Hematopoietic multipotent progenitor cell treated with erythropoietin and hydrocortisone succinate and interleukin-3 and kit ligand, for 6 days (in vitro differentiated cells): ENCODE measurements at places on chromosomes 13 and 19.

- DNase-seq, result peak; percentile 88
Observed at GRCh38 chr19:11496391-11497163, 9.1 kb downstream of the ZNF653 start.

DNA sequence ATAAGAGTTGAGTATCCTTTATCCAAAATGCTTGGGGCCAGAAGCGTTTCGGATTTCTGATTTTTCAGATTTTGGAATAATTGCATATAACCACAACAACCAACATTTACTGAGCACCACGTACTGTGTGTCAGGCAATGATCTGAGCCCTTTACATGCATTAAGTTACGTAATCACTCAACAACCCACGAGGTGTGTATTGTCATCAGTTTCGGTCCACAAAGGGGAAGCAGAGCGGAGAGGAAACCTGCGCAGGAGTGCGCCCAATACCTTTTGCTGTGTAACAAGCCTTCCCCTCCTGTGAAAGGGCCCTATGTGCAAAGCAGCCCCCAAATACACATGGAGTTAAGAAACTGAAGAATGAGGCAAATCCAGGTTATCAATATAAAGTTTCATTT, 20.7 kb upstream of the NLRP12 start:
- DNase-seq, result no peak

DNA sequence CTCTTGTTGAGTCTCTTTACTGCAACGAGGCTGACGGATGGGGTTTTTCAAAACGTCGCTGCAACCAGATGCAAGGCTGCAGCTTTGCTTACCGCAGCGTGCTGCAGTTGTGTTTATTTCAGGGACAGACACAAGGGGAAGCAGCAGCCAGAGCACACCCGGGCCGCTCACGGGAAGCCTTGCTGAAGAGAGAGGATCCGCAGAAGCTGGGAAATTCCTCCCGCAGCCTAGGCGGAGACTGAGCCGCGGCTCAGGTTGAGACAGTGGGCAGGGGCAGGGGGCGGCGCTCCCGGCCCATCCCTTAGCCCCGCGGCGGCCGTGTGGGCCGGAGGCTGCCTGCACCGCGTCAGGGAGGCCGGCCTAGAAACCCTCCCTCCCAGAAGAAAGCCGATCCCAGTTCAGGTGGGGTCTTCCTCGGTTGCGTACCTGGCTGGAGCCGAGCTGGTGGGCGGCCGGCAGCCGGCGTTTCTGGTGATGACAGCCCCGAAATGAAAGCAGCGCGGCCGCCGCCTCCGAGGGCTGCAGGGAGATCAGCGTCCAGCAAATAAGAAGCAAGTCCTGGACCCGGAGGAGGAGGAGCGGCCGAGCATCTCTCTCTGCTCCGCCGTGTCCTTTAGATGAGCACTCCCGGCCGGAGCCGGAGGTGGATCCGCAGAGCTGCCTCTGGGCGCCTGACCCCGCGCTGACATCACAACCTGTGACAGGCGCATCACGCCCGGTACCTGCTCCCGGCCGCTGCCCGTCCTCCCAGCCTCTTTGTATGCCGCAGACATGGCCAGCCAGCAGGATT, at the start of gene FRY:
FRY (plus strand) TSS at position 750 of the 790 bp plus-strand sequence; CDS start at position 772, 22 bp downstream.
- DNase-seq, result peak; percentile 69

DNA sequence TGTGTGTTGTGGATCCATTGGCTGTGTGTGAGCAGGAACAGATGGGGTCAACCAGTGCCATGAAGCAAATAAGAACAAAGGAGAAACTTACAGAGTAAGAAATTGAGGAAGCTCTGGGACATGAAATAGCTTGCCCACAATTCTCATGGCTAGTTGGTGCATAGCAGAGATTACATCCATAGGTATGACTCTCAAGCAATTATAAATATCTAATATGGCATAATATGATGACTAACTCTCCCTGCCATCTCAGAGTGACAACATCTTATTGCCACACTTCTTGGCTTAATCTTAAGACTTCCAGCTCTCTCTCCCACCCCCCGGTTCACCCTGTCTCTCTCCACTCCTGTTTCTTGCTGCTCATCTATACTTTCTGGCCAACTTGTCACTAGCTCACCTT, 53.3 kb downstream of the OXGR1 start:
- DNase-seq, result no peak

GRCh38 chr19:48461982-48462655, 6.7 kb downstream of the KCNJ14 start:
- DNase-seq, result no peak

GRCh38 chr13:44974056-44974793, 15.0 kb downstream of the NUFIP1 start:
- DNase-seq, result peak; percentile 77

GRCh38 chr13:63206461-63206860, 1790.8 kb upstream of the PCDH20 start:
- DNase-seq, result no peak

- DNase-seq, result no peak
Observed at GRCh38 chr13:46614582-46614981, 61.6 kb downstream of the LRCH1 start.

GRCh38 chr19:28864024-28864503, 348.9 kb downstream of the UQCRFS1 start:
- DNase-seq, result no peak

DNA sequence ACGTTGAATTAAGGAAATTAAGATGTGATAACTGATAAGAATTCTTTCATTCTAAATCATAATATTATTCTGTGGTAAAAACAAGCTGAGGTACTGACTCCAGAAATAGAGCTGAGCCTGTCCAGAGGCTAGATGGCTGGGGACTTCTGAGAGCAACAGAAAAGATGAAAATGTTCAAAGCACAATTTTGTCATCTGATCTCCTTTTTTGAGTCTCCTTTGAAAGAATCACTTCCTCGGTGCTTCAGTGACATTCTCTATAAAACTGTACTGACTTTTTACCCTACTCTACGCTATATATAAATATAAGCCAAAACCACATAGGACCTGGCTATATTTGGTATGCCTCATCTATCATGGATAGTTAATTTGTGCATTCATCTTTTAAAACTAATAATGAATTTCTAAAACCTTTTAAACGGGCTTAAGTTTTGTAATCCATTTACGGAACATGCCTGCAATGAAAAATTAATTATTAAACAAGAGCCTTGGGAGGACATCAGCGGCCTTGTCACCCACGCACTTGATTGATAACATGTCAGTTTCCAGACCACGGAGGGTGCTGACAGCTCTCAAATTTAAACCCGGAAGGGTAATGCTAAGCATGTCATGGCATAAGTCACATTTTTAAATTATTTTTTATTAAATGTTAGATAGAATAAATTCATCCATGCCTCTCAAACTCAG, 235.5 kb downstream of the PCDH9 start:
- no peak for DNase-seq

- DNase-seq, result no peak
Observed at GRCh38 chr13:35768551-35768950, 292.1 kb upstream of the MAB21L1 start.

DNA sequence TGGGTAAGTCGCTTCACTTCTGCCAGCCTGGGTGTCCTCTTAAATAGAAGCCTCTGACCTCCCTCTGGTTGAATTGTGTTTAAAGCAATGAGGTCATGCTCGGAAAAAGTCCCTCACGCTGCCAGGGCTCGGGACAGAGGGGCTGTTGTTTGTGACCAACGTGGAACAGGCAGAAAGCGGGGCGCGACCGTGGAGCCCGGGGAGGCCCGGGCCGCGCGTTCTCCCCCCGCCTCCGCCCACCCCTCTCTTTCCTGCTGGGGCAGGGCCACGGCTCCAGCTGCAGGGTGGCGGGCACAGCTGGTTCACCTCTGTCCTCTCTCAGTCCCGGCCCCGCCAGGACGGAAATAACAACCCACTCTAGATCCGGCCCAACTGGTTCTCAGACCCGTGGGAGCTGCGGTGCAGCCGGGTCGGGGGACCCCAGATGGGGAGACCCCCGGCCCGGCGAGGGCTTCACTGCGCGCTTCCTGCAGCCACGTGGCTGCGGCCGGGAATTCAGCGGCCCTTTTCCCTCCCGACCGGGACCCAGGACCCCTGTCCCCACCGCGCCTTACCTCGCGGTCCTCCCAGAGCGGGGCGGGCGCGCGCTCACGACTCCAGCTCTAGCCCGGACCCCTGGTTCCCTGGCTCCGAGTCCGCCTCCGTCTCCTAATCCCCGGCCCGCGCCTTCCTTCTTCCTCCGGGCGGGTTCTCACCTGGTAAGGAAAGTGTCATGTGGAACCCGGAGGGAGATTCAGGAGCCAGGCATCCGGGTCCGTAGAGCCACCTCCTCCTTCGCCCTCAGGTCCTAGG, 1.9 kb downstream of the CDC42EP5 start:
- DNase-seq, result no peak

DNA sequence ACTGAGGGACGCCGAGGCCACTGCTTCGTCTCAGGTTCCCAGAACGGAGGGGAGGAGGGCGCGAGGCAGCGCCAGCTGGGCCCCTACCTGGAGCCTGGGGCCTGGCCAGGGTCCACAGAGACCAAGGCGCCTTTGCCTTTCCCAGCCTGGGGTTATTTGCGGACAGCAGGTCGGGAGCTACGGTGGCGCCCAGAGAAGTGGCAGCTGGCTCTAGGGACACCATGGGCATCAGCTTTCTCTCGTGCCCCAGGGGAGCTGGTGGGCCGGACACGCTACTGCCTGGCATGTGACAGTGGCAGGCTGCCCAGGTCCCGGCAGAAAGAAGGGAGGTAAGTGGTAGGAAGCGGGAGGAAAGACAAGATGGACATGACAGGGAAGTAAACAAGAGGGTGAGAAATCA, 19.0 kb downstream of the AKT2 start:
- DNase-seq, result no peak

- no peak for DNase-seq
Observed at GRCh38 chr13:99565478-99566124, 64.3 kb downstream of the TM9SF2 start.

DNA sequence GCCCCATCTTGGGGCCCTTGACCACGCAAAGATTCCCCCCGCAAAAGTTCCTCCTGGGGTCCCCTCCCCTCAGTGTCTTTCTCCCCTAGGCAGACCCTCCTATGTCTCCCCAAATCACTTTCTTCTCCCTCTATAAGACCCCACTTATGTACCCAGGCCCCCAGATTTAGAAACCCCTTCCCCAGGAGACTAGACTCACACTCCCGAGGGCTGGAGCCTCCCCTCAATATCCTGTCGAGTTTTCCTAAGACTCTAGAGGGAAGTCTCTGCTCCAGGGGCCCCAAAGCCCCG, 1.4 kb downstream of the SLC1A5 start:
- no peak for DNase-seq

DNA sequence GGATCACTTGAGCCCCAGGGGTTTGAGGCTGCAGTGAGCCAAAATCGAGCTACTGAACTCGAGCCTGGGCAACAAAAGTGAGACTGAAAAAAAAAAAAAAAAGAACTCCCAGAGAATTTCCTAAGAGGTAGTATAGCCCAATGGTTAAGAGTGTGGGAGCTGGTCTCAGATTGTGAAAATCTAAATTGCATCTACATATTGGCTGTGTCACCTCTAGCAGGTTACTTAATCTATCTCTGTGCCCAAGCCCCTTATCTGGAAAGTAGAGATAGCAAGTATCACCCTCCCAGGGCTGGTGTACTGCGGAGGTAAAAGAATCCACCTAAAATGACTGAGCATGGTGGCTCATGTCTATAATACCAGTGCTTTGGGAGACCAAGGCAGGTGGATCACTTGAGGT, 3.7 kb upstream of the PLAUR start:
- no peak for DNase-seq

DNA sequence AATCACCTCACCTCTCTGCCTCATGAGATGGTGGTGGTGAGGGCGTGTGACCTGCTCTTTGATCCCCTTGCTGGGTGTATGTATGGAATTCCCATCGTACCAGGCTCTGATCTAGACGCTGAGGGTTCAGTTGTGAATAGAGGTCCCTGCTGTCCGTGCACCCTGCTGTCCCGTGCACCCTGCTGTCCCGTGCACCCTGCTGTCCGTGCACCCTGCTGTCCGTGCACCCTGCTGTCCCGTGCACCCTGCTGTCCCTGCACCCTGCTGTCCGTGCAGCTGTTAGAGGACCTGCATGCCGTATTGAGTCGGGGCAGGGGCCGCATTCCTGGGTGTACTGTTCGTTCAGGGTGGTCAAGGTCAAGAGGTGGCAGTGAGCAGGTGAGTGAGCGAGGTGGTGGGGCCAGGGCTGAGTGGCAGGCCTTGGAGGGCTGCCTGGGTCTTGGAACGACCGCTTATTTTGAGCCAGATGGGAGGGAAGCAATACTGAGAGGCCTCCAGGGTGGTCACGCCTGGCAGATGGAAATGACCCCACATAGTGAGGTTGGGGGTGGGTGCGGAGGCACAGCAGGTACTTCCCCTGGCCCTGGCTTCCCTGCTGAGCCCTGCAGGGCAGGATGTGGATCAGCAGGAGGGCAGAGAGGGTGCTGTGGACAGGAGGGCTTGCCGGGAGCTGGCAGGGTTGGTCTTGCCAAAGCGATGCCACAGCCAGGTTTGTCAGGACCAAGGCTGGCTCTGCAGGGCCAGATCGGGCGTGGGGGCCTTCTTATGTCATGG, 4.6 kb upstream of the EPN1 start:
- no peak for DNase-seq

DNA sequence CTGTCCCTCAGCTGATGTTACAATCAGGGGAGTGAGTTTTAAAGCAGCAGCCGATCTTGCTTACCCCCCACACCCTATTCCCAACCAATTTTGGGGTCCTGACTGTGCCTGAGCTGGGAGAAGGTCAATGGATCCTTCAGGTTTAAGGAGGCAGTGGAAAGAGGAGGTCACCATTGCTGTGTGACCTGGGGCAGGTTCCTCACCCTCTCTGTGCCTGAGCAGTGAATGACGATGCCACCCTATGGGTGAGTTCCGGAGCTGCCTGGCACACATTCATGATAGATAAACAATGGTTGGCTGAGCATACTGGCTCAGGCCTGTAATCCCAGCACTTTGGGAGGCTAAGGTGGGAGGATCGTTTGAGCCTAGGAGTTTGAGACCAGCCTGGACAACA, 20.3 kb upstream of the JUND start:
- no peak for DNase-seq

GRCh38 chr19:33557196-33557595, 35.6 kb upstream of the PEPD start:
- no peak for DNase-seq
